ENCODE measurements at places on chromosomes 7 and 10.

DNA sequence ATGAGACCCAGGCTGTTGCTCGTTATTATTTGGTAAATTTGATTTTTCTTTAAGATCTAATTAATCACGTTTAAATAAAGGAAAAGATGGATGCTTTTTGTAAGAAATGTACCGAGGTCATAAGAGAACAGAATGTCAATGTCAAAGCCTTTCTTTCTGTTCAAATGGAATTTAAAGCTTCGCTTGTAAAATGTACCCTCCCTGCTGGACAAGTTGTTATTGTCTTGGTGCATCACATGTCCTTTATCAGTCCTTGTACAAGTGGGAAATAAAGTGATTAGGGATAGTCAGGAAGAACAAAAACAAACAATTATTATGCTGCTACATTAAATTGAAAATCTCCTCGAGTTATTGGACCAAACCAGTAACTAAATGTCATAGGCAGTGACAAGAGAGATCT lies 363.2 kb downstream of the PHTF2 start:
- no peak for DNase-seq

DNA sequence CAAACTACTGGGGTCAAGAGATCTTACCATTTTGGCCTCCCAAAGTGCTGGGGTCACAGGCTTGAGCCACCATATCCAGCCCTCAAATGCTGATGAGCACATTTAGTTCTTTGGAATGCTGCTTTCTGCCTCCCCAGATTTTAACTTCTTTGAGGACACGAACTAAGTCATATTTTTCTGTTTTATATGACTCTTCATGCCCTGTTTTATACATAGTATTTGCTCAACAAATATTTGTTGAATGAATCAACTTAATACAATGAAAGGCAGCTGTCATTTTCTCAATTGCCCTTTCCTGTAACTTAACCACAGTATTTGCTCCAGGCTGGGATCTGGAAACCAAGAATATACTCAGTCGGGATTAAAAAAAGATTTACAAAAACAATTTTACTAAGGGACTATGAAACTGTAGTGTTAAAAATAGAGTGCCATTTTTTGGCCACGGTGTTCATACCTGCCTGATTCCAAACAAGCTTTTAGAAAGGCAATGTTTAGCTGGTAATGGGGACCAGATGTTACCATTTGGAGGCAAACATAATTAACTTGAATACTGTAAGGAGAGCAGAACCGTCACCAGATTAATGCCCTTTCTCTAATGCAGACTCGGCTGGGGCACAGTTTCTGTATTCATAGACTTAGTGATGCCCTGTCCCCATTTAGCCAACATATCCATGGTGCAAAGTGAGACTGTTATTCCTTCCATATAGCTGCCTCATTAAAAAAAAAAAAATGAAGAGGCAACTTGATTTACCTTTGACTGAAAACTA lies 117.6 kb downstream of the NRP1 start:
- no peak for DNase-seq

- peak; percentile 87 for DNase-seq
These were observed 130.5 kb upstream of the DGKB start for GRCh38 chr7:15033039-15033438.

DNA sequence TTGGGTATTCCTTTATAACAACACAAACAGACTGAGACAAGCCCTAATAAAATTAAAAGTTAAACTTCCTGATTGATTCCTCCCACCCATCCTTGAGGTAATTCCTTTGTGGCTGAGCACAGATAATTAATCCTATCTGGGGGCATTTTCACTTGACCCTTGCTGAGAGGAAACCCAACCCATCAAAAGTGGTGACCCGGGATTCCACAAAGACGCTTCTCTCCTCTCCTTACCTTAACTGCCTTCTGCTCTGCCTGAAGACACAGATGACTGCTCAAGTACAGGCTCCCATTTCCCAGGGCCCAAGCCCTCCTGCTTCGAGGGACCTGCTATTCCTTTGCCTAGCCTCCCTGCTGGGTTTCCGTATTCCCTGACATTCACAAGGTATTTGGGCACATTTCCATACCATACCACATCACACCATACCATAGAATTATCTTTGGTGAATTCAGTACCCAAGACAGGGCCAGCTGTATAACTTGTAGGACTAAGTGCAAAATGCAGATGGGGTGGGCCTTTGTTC lies 9.8 kb upstream of the MAPK8 start:
- no peak for DNase-seq

DNA sequence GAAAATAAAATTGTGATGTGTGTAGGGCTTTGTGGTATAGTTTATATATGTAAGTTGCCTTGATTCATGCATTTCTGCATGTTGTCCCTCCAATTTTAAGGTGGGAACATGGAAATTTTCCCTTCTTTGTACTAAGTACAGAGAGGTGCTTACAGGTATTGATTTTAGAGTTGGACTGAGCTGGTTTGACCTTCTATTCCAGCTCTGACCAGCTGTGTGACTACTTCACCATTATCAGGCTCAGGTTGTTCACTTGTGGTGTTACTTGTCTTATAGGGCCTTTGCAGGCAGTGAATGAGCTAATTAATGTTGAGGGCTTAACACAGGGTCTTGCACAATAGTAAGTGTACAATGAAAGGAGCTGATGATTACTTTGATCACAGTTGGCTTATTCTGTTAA lies 16.3 kb downstream of the ZNF804B start:
- no peak for DNase-seq

DNA sequence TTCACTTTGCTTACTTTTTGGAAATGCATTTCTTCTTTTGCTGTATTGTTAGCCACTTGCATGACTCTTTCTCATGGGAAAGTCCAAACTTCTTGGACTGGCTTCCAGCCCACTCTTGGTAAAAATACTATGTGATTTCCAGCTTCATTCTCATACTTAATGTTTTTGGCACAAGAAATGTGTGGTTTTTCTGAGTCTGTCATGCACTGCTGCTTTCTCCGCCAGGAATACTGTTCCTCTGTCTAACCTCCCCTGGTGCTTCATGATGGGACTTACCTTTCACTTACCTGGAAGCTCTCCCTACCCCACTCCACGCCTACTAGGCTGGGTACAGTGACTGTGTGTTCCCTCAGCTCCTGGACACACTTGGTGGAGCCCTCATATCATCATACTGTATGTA lies 18.7 kb downstream of the MGAM2 start:
- DNase-seq: no peak

DNA sequence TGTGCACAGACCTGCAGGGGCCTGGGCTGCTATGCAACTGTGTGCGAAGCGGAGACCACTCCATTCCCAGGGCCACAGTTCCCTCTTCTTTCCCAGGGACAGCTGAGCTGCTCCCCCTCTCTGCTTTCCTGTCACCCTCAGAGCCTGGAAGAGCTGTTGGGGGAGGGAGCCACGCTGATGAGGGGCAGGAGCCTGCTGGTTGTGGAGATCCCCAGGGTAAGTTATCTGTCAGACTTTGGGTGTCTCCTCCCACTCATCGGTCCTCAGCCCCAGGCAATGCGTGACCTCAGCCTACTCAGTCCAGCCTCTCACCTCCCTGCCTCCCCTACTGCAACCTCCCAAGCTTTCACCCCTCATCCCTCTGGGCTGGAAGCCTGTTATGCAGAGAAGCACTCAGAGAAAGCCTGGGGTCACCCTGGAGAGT lies 53.5 kb downstream of the ZNF467 start:
- DNase-seq: peak; percentile 18
